ENCODE measurements at places on chromosomes 2 and 18.

GRCh38 chr18:6370410-6370809 lies 44.3 kb downstream of the L3MBTL4 start:
- DNase-seq = no peak

DNA sequence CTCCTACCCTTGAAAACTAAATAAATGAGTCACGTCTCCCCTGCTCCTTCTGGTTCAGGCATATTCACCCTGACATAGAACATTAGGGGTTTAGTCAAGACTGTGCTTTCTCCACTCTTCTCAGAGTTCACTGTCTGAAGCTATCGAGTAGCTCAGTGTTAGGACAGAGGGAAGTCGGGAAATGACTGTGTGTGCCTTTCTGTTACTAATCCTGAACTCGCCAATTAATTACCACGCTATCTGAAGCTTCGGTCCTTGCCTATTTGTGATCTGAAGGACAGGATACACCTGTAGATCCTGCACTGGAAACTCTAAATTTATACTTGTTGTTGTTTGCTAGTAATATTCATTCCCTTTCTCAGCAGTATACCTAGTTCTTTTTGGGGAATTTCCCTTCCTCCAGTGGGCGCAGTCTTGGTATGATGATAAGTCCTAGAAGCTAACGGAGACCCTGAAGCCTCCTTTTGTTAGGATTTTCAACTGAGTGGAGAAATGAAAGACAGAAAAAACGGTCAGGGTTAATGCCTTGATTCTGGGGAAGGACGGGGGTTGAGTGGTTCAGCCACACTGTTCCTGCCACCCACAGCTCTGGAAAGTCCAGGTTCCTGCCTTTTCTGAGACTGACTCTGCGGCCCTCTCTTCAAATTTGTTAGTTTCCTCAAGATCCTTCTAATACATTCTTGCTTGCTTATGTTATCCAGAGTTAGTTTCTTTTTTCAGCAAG lies 218.0 kb downstream of the DLGAP1 start:
- DNase-seq = no peak

- no peak for DNase-seq
Measured at GRCh38 chr2:44772669-44773378, 168.7 kb upstream of the SIX3 start.

- DNase-seq = no peak
Measured at GRCh38 chr2:152033011-152033925, 65.6 kb downstream of the CACNB4 start.

DNA sequence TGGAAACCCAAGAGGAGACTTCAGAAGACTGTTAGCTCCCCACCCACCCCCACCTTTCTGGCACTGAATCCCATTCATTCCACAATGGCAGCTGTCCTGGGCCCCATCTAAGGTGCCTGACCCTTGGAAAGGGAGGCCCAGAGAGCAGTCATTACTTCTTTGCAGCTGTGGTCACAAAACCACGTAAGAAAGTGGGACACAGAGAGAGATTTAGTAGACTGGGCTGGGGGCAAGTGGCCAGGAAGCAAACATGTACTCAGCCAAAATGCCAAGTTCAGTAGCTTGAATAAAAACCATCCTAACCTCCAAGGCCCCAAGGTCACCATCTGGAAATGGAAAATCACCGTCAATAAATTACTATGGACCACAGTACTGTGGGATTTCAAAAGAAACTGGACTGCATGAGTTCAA lies 381.4 kb downstream of the TNS1 start:
- DNase-seq = no peak
